ENCODE measurements at places on chromosomes 11 and 22.

DNA sequence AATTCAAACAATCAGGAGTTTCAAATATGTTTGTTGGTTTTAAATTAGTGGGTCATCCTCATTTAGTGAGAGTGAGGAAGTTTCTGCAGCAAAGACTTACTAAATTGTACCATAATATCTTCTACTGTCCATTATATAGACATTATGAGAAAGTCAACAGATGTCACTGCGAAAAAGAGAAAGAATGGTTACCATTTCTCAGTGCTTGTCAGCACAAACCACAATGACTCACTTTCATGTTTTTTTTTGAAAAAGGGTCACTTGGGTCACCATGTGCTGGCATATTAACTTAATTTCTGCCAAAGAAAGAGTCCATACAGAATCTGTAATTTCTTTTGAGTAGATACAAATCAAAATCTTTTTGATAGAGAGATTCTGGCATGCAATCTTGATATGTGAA is 924.6 kb upstream of the FAT3 start:
- DNase-seq = peak; percentile 84

GRCh38 chr11:93219440-93219839 is 21.6 kb upstream of the SLC36A4 start:
- DNase-seq = no peak

GRCh38 chr11:132838627-132839026 is 693.7 kb downstream of the OPCML start:
- DNase-seq = peak; percentile 45

GRCh38 chr22:35596821-35597220 is 20.3 kb downstream of the MB start:
- no peak for DNase-seq

GRCh38 chr11:117582433-117582832 is 214.6 kb downstream of the DSCAML1 start:
- DNase-seq = no peak

DNA sequence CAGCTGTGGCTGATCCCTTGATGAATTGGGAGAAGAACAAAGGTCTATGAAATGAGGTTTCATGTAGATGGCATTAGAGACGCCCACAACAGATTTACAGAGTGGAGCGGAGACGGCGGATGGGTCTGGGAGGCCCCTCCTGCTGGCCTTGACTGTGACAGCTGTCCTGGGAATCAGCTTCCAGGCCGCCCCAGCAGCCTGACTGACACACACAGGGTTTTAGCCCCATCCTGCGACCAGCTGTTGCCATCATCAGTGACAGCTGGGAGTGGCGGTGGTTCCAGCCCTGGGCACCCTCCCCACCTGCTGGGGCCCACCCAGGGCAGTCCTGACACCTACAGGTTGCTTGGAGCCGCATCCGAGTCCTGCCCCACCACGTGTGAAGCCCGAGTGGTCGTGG is 64.0 kb upstream of the PPP6R3 start:
- DNase-seq = no peak

GRCh38 chr11:113684496-113684895 is 21.6 kb downstream of the TMPRSS5 start:
- DNase-seq = no peak

GRCh38 chr22:29717789-29718188 is 2.0 kb upstream of the CABP7 start:
- DNase-seq = no peak

GRCh38 chr22:16586991-16587390 is 5.6 kb downstream of the CCT8L2 start:
- DNase-seq = no peak

DNA sequence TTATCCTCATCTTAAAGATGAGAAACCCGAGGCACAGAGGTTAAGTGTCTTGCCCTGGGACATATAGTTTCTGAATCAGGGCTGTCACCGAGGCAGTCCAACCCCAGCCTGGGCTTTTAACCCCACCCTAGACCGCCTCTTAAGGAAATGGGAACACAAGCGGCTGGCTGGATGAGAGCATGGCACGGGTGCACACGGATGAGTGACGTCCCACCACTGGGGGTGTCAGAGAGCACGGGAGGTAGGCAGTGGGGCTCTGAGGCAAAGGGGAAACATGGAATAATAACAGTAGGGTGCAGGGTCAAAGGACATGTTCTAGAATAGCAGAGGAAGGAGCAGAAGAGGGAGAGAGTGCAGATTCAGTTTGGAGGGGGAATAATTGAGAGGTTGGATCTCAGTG is 22.3 kb downstream of the PPFIBP2 start:
- no peak for DNase-seq

GRCh38 chr11:26557666-26558065 is 14.4 kb downstream of the MUC15 start:
- DNase-seq = no peak

- no peak for DNase-seq
Observed at GRCh38 chr11:69828276-69828970, 9.2 kb upstream of the FGF3 start.

DNA sequence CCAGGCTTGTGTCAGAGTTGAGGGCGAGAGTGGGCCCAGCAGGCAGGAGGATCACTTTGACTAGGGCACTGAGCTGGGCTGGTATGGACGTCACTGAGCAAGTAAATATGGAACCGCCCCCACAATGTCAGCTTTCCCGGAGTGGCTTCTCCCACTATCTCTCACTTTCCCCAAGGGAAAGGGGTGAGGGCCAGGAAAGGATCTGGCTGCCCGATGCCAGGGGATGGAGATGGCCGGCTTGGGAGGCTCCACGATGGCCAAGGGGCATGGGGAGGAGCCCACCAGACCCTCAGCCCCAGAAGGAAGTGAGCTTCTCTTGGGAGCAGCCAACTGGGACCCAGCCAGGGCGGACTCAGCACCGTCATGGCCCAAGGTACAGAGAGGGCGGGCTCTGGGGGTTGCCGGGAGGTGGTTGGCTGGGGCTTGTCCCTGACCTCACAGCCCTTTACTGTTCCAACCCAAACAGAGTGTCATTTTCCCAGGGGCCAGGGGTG is 8.7 kb downstream of the PRDM11 start:
- DNase-seq = no peak

- DNase-seq = no peak
Observed at GRCh38 chr11:2101171-2101675, 38.0 kb downstream of the IGF2 start.

- DNase-seq = no peak
Observed at GRCh38 chr11:126060757-126061171, 1.9 kb downstream of the CDON start.

- DNase-seq = no peak
Observed at GRCh38 chr11:22208151-22208858, 15.4 kb downstream of the ANO5 start.

GRCh38 chr11:113859665-113860064 is 15.7 kb downstream of the USP28 start:
- DNase-seq = no peak

DNA sequence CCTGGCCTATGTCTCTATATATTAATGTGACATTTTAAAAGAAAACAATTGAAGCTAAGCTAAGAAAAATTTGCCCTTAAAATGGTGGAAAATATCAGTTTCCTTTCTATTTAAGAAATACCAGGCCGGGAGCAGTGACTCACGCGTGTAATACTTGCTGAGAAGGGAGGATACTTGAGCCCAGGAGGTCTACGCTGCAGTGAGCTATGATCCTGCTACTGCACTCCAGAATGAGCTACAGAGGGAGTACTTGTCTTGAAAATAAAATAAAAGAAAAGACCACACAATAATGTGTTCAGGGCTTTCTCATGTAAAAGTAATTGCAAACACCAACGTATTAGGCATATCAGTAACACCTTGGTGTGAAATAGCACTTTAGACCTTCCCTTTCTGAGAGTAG is 1.4 kb upstream of the PRSS23 start:
- peak; percentile 76 for DNase-seq

DNA sequence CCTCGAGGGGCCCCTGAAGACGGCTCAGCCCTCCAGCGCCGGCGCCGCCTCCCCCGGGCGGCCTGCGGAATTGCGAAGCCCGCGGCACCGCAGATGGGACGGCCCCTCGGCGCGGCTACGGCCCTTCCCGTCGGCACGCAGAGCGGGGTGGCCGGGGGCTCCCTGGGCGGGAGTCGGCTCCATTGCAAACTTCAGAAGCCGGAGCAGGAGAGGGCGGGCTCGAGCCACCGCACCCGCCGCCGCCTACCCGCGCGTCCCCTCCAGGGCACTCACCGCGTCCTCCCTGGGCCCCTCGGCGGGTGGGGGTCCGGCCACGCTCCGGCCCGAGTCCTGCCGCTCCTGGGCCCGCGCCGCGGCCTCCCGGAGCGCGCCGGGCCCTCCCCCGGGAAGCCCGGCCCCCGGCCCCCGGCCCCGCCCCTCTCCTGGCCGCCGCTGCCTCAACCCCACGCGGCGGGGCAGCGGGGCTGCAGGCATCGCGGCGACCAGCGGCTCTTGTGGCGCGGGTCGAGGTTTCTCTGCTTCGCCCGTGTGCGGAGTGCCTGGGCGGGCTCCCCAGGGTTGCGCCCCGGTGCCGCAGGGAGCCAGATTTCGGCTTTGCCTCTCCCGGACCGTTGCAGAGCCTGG is at the start of gene PACSIN3:
Gene PACSIN3 (minus strand): TSS at position 359 of the 624 bp plus-strand sequence. CDS start 3,707 bp downstream, outside the sequence.
- DNase-seq = peak; percentile 42

DNA sequence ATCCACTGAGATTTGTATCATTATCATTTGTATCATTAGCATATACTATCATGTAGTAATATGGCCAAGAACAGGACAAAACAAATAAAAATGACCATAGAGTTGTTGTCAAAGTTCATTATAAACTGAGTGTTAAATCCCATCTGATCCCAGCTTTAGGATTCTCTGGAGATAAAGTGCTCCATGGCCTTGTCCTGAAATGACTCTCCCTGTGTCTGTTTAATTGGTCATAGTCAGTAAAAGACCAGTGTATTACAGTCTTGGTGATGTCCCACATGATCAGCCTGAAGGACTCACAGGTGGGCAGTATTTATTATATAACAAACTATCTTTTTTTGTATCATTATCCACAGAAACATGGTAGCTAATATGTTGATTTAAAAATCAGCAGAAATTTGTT is 361.6 kb downstream of the TMEM135 start:
- DNase-seq = no peak

- no peak for DNase-seq
Observed at GRCh38 chr22:45760682-45761081, 89.0 kb downstream of the ATXN10 start.

DNA sequence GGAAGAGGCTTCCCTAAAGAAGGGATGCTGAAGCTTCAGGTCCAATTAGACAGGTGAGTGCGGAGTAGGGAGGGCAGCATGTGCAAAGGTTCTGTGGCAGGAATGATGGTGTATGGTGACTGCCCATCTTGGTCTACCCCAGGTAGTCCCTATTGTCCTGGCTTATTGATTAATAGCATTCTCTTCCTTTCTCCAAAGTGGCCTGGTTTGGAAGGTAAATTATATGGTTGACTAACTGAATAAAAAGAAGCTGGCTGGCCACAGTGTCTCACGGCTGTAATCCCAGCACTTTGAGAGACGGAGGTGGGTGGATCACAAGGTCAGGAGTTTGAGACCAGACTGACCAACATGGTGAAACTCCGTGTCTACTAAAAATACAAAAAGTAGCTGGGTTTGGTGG is 230.5 kb downstream of the MIAT start:
- peak; percentile 38 for DNase-seq

DNA sequence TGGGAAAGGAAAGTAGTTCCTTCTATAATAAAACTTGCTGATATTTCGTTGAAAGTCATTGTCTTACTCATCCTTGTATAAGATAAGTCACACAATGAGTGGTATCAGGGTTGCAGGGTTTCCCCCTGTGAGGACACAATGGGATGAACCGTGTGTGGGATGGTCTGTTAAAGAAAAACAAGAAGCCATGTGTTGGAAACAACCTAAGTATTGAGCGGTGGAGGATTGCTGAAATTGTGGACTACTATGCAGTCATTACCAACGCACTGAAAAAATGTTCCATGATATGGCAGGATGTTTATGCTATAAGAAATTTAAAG is 28.6 kb downstream of the PTPRJ start:
- DNase-seq = no peak

GRCh38 chr22:40345815-40346184 is 500 bp upstream of the ADSL start:
- peak; percentile 49 for DNase-seq

- DNase-seq = no peak
Observed at GRCh38 chr11:94128291-94128745, 323 bp upstream of the PANX1 start.

- no peak for DNase-seq
Observed at GRCh38 chr11:17186932-17187692, 20.7 kb downstream of the PIK3C2A start.

DNA sequence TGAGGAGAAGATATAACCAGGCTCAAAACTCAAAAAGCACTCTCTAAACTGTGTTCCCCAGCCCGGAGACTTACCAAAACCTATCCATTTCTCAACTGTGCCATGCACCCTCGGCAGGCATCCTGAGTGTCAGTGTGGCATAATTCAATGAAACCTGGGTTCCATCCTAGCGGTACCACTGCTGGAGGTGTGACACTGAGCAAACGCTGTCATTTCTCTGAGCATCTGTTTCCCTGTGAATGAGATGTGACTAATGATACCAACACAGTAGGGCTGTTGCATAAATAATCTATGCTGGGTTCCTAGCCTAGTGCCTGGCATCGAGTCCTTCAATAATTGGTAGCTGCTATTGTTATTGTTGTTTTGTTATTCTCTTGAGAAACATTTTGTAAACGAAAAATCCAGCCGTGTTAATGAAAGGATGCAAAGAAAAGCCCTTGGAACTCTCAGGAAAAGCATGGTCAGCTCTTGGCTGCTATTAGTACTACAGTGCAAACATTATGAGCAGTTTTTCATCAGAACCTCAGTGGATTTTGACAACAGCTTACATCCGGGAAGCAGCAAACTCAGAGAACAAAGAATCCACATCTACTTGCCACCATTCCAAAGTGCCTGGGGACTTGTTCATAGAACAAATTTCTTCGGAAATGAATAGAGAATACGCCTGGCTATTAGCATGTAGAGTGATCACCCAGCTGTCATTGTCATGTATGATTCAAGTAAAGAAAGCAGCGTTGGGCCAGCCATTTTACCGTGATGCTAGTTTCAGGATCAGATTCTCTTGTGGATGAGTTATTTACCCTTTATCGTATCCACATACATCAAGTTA is 53.7 kb downstream of the TECTA start:
- no peak for DNase-seq

GRCh38 chr22:37178350-37179125 is 9.5 kb downstream of the C1QTNF6 start:
- DNase-seq = peak; percentile 41

DNA sequence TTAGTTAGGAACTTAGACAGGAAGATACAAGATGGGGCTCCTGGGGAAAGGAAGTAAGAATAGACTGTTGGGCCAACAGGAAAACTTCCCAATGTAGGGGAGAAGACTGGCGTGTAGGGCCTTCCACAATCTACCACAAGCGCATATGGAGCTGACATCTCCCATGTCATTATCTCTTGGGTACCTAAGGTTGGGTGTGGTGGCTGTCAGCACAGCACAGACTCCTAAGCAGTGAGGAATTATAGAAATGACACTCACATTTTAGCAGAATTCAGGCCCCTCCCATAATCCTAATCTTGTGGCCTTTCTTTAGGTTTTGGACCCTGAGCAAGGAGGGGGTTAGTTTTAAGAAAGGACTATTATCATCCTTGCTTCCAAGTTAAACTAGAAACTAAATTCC is 11.6 kb downstream of the TRIM21 start:
- DNase-seq = no peak

DNA sequence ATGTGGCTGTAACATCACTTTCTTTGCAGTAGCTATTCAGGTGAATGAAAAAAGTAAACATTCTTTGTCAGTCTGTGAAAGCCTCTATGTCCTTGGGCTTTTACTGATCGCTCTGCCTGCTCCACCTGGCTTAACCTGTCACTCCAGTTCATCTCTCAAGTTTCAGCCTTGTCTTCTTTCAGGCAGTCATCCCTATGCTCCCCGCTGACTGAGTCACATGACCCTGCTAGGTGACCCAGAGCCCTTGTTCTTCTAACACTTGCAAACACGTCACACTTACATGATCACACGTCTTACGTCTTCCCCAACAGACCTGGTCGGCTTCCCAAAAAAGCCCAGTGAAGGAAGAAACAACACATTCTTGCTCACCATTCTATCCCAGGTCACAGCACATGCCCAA is 499.3 kb upstream of the TENM4 start:
- DNase-seq = peak; percentile 36
